ENCODE measurements at places on chromosomes 4 and X.

DNA sequence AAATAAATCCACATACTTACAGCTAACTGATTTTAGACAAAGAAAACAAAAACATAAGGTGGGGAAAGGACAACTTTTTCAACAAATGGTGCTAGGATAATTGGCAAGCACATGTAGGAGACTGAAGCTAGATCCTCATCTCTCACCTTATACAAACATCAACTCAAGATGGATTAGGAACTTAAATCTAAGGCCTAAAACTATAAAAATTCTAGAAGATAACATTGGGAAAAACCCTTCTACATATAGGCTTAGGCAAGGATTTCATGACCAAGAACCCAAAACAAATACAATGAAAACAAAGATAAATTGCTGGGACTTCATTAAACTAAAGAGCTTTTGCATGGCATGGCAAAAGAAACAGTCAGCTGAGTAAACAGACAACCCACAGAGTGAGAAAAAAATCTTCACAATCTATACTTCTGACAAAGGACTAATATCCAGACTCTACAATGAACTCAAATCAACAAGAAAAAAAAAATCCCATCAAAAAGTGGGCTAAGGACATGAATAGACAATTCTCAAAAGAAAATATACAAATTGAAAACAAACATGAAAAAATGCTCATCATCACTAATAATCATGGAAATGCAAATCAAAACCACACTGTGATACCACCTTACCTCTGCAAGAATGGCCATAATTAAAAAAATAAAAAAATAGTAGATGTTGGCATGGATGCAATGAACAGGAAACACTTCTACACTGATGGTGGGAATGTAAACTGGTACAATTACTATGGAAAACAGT, 14.1 kb upstream of the AFP start:
- no peak for DNase-seq

GRCh38 chr4:11106190-11106589, 322.5 kb downstream of the HS3ST1 start:
- DNase-seq = no peak

- no peak for DNase-seq
Observed at GRCh38 chrX:8374041-8374825, 90.4 kb upstream of the VCX3B start.

DNA sequence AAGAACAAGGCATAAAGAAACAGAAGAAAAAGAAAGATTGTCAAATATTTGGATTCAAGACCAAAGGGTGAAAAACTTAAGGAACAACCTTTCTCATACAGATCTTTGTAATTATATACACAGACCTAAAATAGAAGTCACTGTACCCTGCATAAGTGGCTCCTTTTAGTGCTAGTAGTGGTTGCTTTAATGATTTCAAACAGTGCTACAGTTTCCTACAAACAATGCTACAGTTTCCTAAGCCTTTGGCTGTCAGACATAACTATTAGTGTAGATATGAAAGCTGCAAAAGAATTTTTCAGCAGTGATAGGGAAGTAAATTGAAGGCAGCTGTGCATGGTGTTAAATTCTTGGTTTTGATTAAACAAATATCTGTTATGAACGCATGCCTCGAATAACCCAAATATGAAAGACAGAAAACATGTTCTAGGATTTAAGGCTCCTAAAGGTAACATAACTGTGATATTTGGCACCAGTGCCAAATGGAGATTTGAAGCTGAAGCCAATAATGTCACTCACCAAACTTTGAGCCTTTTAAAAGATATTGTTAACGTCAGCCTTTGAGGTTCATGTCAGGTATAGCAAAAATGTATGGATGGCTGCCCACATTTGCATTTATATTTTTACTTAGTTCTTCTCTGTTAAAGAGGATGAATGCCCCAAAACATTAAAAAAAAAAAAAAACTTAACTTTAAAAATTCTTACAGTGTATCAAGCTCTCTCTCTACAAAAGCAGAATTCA, 36.6 kb downstream of the SMARCAD1 start:
- no peak for DNase-seq

DNA sequence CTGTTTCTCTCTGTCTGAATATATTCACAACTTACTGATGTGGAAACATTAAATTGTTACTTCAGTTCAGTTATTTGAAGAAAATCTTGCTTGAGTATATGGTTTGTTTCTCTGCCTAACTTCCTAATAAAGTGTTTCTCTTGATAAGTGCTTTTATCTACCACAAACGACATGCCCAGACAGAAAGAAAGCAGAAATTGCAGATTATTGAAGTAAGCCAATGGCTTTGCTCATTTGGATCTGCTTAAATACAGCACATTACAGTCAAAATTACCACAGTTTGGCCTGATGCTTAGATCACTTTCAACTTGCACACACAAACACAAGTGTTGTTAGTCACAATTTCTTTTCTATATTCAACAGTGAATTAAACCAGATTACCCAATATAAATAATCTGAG, 68.0 kb downstream of the ATOH1 start:
- no peak for DNase-seq

DNA sequence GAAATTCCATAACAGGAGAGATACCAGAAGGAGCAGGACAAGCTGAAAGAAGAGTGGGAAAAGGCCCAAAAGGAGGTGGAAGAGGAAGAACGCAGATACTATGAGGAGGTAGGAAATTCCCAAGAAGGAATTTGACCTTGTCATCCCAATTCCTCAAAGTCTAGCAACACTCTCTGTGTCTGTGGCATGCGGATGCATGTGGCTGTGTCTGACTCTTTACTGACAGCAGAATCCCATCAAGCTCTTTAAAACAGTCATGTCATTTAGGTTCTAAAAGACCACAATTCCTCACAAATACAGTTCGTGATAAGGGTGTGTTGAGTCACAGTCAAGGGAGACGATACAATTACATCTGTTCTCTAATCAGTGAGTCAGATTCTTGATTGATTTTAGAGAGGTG, 68.5 kb downstream of the PHOX2B start:
- no peak for DNase-seq

DNA sequence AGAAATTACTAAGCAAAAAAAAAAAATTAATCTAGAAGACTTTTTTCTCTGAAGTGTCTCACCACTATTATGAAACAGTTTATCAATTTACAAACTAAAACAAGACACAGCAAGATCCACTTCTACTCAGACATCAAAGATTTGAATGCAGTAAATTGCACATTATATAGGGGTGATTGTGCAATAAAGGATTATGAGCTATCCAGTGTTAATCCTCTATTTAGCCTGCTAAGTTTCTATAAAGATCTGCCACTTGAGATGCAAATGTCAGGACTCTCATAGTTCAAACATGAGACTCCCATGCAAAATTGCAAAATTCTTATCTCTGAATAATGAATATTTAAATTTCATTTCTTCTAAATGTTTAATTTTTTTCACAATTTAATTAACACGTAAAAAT, 2.2 kb downstream of the TECRL start:
- DNase-seq = no peak

GRCh38 chrX:70497026-70497425, 52.4 kb downstream of the DLG3 start:
- DNase-seq = no peak

DNA sequence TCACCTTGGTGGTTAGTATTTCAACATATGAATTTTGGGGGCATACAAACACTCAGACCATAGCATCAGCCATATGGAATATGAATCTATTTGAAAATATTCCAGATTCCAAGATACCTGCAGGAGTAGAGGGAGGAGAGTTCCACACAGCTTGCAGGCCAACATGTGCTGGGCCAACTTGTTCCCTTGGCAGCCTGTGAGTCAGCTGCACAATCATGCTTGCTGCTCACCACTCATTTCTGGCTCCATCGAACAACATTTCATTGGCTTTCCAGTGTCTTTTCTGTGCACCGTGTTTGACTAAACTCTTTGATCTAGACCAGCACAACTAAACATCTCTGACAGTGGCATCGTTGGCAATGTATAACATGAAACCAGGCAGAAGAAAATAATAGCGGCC, 282.5 kb upstream of the RASGEF1B start:
- DNase-seq = no peak

GRCh38 chr4:96730432-96730831, 890.5 kb downstream of the PDHA2 start:
- no peak for DNase-seq

DNA sequence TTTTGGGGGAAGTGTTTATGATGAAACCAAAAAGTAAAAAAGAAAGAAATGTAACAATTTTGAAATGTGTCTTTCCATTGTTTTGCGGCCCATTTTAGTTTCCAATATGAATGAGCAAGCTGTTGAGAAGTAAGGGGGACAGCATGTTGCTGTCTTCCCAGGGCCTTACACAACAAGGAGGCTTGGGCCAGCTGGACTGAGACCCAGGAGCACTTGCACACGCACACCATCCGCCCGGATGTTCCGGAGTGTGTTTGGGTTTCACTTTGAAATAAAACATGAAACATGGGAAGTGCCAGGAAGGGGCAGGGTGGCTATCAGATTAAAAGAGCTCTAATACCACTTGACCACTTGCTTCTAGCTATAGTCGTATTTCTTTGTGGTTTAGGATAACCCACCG, 144.4 kb downstream of the NHS start:
- no peak for DNase-seq

All from stimulated activated CD4-positive, alpha-beta T cell treated with anti-CD3 and anti-CD28 coated beads, TNF-alpha, amount 100 ng/mL, for 1 hour (primary cell).